ENCODE measurements at places on chromosomes 5 and 9.

DNA sequence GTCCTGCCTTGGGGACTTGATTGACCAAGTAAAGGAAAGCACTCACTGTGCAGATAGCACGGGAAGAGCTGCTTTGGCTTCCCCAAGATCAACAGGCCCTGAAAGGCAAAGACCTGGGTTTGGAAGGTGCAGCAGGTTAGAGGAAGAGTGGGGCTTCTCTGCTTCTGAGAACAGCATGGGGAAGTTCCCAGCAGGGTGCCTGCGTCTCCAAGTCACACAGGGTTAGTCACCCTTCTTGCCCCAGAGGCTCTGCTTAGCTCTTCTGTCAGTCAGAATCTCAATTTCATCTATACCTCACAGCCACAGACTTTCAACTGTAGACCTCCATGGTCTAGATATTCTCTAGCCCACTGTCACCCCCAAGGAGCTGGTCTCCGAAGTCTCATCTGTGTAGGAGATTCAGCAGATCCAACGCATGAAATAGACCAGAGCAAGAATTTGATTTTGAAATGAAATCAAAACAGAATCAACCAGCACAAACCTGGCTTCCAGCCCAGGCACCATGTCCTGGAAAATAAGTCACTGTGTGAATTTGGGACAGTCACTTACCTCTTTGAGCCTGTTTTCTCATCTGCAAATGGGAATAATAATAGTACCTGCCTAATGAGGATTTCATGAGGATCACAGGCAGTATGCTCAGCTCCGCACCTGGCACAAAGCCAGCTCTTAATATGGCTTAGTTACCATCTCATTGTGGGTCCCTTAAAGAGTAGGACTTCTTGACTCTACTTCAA lies 64.0 kb downstream of the SFXN1 start:
- DNase-seq = no peak

DNA sequence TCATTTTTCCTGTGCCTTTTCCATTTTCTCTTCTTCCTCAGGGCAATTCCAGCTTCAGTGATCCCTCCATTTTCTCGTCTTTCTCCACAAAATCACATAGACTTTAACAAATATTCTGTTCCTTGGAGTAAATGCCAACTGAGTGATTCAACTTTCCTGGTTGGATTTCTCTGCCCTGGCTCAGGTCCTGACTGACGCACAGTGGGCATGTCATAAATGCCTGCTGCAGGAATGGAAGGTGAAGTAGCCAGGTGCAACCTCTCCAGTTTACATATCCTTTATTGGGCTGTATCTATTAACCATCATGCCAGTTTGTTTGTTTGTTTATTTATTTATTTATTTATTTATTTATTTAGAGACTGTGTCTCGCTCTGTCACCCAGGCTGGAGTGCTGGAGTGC lies 95.1 kb downstream of the MEF2C start:
- no peak for DNase-seq

GRCh38 chr9:127660886-127661741 lies 45.7 kb upstream of the CFAP157 start:
- DNase-seq = no peak

DNA sequence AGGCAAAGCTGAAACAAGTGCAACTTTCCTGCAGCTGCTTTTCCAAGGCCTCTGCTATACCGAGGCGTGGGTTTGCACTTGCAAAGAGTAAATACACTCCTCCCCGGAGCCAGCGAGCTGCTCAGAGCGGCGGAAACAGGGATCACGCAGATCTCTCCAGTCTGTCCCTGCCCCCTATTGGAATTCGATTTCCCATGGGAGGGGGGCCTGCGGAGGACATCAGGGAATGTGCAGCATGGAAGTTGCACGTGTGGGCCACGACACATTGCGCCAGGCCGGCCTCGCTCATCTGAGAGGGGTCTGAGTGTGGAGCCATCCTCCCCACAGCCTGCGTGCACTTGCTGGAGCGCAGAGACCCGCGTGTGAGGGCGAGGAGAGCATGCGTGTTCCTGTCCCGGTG lies 104.3 kb upstream of the PHYKPL start:
- DNase-seq = no peak

GRCh38 chr5:155750571-155750970 lies 576.4 kb upstream of the SGCD start:
- no peak for DNase-seq

GRCh38 chr5:1444361-1445189 lies 665 bp downstream of the SLC6A3 start:
- no peak for DNase-seq

- no peak for DNase-seq
Observed at GRCh38 chr5:53035868-53036381, 46.8 kb downstream of the ITGA2 start.

- no peak for DNase-seq
Observed at GRCh38 chr5:142065273-142065672, 43.3 kb upstream of the NDFIP1 start.

DNA sequence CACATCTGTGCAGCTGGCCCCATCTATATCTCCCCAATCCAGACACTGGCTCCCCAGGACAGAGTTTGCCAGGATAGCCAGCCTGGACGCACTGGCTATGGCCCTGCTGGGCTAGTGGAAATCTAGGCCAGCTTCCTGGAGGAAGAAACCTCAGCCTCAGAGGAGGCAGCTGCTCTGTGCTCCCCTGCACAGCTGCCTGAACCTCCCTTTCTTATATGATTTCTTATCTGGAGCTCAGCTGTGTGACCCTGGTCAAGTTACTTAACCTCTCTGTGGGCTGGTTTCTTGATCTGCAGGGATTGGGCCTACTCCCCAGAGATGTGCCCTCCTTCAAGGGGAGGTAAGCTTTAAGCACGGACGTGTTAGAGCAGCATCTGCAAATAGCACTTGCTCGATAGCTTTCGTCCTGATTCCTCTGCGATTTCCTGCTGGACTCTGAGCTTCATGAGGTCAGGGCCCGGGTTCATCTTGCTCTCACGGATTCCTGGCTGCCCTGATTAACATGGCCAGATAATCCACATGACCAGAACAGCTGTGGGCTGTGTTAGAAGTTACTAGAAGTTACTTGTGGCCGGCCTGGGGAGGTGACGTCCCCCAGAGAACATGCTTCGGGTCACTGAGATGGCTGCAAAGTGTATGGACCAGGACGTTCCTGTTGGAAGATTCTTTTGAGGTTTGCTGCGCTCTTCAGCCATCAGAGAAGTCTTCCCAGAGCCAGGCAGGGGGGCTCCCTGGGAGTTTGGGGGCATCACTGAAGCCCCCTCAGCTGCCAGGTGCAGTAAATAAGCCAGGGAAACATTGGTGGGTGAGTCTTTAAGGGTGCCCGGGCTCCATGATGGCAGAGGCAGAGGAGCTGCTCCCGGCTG lies 14.5 kb downstream of the C9orf50 start:
- DNase-seq = no peak

- no peak for DNase-seq
Observed at GRCh38 chr9:31542384-31543055, 841.9 kb upstream of the ACO1 start.

GRCh38 chr5:37900692-37901091 lies 60.9 kb upstream of the GDNF start:
- DNase-seq = no peak

DNA sequence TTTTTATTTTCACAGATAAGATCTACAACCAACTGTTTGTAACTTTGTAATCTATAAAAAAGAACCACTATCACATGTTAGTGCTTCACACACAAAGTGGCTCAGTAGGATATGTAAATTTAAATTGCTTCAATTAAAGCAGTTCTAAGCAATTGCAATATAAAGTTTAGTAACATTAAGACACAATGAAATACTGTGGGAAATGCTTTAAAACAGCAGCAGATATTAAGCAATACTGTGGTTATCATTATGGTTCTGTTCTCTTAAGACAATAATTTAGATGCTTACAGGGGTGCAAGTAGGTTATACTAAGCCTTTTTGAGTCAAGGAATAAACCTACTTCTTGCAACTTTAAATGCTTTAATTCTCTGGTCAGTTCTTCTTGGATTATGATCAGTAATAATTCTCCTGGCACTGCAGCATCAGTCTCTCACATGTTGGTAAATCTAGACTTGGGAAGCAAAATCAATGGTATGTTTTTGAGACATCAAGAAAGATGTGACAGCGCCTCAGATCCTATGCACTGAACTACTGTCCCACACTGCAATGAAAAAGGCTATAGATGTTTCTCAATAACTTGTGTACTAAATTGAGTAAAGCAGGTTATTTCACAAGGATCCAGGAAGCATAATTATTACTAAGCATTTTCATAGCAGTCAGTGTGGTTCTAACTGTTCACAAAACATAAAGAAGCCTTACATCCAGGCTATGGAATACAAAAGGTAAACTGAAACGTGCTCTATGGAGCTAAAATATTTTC lies 338.7 kb upstream of the PDE4D start:
- no peak for DNase-seq

DNA sequence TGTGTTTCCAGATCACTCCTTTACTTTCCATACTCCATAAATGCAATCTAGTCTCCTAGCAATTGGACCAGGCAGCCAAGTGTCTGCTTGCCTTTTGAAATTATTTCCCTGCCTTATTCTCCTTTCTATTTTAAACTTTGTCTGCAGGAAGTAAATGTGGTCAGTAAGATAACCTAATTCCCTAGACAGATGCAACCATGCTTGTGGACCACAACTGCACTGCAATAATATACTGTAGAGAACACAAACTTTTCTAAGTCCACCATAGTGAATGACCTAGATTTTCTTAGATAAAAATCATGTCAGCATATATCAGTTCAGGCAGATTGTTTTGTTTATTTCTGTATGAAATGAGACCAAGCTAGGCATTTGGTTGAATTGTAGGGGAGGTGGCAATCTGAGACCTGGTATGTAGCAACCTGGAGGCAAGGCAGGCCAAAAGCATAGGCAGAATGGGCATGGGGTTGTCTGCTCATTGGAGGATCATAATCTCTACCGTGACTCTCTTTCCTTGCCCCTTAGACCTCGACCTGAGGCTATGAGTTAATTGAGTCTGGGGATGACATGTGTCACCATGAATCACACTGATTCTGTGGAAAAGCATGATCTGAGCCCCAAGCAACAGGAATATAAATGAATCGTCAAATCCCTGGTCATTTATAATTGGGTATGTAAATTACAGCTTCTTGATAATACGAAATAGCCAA lies 20.7 kb downstream of the ACTL7B start:
- DNase-seq = no peak

- no peak for DNase-seq
Observed at GRCh38 chr5:19886123-19886917, 101.7 kb downstream of the CDH18 start.

DNA sequence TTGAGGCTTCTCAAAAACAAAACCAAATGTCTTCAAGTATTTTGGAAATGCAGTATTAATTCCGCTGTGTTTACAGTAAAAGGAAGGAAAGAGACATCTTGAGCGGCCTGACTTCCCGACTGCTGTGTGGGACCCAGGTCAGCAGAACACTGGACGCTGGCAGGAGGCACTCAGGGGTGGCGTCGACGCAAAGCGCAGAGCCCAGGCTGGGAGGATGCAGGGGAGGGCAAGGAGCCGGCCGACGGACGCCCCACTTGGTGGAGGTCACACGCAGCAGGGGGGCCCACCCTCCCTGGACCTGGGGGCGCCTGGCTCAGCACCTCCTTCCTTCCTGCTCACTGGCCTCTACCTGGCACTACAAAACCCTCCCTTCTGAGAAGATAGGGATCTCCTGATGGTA lies 19.7 kb downstream of the SLC12A7 start:
- no peak for DNase-seq

DNA sequence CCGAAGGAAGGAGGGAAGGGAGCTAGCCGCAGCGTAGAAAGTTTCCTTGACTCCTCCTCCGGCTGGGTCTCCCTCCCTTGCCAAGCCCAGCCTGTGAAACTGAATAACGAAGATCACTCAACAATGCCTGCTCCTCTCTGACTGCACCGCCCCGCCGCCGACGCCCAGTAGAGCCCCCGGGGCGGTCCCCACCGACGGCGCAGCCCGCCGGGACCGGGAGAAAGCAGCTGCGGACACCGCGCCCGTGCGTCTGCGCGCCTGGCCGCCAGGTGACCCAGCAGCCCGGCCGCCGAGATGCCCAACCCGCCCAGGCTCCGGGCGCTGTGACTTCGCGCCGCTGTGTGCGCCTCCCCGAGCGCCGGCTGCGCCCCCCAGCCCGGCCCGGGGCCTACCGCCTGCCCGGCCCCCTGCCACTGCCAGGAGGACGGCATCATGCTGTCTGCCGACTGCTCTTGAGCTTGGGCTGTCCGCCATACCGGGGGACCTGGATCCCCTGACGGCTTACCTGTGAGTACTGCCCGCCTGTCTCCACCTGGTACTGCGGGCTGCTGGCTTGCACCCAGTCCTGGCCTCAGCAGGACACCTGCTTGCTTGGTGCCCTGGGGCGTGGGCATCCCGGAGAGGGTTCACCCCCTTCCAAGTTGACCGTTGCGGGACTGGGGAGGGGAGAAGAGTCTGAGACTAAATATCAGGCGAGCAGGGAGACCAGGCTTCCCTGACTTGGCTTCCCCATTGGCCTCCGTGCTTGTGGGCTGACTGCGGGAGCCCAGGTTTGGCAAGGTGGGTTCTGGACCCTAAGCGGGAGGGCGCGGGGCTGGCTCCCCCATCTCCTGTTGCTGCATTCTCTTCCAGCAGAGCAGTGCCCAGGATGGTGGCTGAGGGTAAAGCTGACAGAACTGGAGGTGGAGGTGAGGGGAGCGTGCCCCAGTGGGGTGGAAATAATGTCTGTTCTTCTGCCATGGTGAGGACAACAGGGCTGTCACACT lies 26.2 kb upstream of the SPTLC1 start:
- no peak for DNase-seq

DNA sequence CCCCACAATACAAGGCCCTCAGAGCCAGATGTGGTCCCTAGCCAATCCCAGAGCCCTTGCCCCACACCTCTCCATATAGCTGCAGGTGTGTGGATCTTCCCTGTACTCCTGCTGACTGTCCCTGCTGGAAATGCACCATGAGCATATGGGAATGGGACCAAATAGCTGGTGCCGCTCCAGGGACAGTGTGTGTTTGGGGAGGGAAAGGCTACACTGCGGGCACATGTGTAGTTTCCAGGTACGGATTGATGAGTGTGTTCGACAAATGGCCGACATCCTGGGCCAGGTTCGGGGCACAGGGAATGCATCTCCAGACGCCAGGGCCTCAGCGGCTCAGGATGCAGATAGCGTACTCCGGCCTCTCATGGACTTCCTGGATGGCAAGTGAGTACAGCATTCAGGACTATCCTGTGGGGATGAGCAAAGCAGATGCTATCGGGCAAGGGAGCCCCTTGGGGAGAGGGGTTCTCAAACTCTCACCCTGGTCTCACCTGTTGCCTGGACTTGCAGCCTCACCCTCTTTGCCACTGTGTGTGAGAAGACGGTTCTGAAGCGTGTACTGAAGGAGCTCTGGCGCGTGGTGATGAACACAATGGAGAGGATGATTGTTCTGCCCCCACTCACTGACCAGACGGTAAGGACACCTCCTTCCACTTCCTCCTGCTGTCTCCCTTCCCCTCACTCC lies 91.1 kb upstream of the RUSC2 start:
- DNase-seq = no peak

Data from stimulated activated CD4-positive, alpha-beta T cell treated with anti-CD3 and anti-CD28 coated beads, Interleukin-15, amount 100 ng/mL, for 1 hour (primary cell).